ENCODE measurements at places on chromosomes 6 and 20.

GRCh38 chr6:100988391-100988984 is 107.4 kb upstream of the ASCC3 start:
- no peak for DNase-seq

DNA sequence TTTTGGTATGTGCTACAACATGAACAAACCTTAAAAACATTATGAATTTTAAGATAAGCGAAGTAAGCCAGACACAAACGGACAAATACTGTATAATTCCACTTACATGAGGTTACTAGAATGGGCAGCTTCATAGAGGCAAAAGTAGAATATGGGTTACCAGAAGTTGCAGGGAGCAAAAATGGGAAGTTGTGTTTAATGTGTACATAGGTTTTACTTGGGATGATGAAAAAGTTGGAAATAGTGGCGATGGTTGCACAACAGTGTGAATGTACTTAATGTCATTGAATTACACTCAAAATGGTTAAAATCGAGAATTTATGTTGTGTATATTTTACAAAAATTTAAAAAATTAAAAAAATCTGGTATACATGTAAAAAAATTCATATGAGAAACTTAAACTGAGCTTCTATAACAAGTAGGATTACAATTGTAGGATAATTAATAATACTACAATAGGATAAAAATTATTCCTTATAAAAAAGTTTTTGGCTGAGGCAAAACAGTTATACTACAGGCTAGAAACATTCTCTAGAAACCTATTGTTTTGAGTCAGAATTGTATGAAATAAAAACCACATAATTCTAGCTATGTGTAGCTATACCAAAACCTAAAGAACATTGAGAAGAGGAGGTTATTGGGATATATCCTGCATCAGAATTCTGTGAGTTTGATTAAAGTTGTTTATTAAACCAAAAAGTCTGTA is 24.8 kb upstream of the DYNLRB1 start:
- DNase-seq: no peak

- DNase-seq: no peak
Measured at GRCh38 chr20:33318096-33318429, 35.0 kb downstream of the BPIFB1 start.

- DNase-seq: peak; percentile 10
Measured at GRCh38 chr20:47220161-47220582, 136.3 kb downstream of the ZMYND8 start.

- no peak for DNase-seq
Measured at GRCh38 chr6:100309174-100309573, 155.5 kb downstream of the SIM1 start.

DNA sequence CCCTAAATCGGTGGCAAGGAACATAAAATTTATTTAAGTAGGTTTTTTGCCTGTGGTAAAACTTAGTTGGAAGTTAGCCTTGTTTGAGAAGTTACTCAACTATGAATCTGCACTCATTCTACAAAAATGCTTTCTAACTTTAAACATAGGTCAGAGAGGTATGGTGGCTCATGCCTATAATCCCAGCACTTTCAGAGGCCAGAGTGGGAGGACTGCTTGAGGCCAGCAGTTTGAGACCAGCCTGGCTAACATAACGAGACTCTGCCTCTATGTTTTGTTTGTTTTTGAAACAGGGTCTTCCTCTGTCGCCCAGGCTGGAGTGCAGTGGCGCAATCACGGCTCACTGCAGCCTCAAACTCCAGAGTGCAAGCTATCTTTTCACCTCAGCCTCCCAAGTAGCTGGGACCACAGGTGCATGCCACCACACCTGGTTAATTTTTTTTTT is 16.2 kb downstream of the USP49 start:
- no peak for DNase-seq

GRCh38 chr6:41638935-41639808 is 904 bp downstream of the MDFI start:
- DNase-seq: no peak

- DNase-seq: no peak
Measured at GRCh38 chr6:104990085-104990484, 33.2 kb downstream of the LIN28B start.

GRCh38 chr6:36730424-36731380 is 33.1 kb downstream of the RAB44 start:
- DNase-seq: no peak

DNA sequence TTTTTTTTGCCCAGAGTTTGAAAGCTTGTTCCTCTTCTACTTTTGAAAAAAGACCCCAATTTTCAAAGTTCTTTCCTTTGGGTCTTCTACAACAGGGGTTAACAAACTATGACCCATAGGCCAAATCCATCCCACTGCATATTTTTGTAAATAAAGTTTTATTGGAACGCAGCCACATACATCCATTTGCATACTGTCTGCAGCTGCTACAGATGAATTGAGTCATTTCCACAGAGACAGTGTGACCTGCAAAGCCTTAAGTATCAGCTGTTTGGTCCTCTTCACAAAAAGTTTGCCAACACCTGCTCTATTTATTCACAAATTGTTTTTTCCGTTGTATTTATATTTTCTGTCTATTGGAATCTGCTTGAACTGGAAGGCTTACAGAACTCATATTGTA is 189.2 kb downstream of the TBC1D7 start:
- DNase-seq: no peak

- no peak for DNase-seq
Measured at GRCh38 chr20:46333161-46333991, 25.1 kb upstream of the CDH22 start.

DNA sequence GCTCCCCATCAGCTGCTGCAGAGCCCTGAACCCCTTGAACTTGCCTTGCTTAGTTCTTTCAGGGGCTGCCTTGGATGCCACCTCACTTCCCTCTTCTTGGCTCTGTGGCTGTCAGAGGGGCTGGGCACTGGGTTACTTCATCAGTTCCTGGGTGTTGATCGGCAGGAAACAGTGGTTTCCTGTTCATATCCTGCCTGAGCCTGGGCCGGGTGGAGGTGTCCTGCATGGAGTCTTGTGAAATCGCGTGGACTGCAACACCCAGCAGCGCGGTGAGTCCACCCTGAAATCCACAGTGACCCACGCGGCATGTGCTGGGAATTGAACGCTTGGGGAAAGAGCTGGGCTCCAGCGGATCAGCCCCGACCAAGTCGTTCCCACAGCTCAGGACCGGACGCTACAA is 97.5 kb downstream of the CDH26 start:
- peak; percentile 33 for DNase-seq

DNA sequence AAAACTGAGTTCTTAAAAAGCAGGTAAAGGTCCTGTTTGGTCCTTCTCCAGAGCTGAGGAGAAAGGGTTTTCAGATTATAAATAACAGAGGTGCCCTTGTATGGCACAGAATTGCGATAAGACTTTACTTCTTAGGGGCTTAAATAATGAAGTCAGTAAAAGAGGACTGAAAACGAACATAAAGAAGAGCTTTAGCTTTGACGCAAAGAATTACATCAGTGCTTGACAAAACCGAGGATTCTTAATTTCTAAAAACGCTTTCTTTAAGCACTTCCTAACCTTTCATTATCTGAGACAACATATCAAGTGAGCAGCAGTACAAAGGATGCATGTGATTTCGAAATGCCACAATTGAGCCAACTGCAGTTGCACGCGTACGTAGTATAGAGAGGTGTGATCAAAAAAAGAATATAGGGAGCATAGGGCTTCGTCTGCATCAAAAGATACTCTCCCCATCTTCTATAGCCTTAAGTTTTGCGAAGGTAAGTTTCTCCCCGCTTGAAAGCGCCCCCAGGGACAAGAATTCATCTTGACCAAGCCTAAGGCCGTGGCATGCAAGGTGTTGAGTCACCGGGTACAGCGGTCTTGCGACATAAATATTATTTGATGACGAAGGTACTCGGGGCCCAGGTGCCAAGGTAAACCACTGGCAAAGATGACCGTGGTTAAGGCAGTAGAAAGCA is 778 bp upstream of the LOC128125822 start:
- DNase-seq: peak; percentile 31

DNA sequence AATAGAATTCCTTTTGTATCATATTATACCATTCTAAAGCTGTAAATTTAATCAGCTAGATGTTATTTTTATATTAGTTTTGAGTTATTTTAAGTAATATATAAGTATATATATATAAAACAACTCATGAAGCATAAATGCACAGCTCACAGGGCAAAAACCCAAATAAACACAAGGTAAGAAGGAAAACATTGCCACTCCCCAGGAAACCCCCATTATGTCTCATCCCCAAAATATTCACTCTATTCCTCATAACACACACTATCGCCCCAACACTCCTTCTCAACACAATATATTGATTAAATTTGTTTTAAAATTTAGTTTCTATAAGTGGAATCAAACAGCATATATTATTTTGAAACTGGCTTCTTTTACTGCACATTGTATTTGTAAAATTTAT is 98.6 kb upstream of the FAM83B start:
- no peak for DNase-seq

DNA sequence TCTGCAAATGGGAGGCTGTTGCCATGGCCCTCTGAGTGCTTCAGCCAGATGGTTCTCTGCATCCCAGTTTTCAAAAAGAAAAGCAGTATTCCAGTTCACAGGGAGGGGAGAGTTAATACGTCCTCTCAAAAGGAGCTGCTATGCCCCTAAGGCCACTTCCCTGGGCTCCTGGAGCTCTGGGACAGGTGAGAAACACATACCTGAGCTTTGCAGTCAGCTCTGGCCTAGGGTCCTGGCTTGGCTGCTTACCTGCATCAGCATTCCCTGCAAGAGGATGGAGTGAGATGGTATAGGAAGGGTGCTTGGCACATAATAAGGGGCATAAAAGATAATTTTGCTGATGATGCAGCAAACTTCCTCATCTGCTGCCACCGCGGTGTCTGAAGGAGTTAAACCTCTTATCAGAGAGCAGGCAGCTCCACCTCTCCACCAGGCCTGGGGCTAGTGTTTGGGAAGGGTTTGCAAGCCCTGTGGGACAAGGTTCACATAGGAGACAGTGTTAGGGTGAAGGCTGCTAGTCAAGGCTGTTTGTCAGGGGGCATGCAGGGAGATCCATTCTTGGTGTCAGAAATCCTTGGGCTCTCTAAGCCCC is 62.7 kb downstream of the SLC24A3 start:
- DNase-seq: no peak

DNA sequence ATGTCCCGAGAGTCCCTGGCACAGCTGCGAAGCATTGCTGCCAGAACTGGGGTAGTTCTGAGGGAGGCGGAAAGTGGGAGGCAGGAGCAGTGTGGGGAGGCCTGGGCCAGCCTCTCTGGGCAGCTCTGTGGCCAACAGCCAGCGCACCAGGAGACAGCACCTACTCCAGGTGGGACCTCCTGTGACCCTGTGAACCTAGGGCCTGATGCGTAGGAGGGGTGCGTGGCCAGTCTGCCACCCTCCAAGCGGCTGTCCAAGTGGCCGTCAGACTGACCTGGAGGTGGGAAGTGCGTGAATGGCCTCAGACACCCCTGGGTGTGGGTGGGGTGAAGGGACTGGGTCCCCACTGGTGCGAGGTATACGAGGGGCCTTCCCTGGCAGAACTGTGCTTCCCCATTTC is 15.5 kb downstream of the SS18L1 start:
- no peak for DNase-seq

DNA sequence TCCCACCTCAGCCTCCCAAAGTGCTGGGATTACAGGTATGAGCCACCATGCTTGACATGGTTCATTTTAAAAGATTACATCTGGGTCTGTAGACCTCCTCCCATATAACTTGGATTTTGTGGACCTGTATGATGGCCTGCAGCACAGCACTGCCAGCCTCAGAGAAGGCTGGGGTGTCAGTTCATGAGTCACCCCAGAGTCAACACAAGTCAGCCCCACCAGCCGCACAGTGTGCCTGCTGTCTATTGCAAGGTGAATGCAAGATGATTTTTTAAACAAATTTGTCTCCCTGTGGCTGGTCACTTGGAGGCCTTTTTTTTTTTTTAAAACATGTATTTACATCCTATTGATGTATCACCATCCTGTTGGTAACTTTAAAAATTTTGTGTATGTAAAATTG is 76.7 kb downstream of the RREB1 start:
- DNase-seq: no peak

GRCh38 chr6:89116702-89117101 is 1.2 kb downstream of the SRSF12 start:
- DNase-seq: no peak

DNA sequence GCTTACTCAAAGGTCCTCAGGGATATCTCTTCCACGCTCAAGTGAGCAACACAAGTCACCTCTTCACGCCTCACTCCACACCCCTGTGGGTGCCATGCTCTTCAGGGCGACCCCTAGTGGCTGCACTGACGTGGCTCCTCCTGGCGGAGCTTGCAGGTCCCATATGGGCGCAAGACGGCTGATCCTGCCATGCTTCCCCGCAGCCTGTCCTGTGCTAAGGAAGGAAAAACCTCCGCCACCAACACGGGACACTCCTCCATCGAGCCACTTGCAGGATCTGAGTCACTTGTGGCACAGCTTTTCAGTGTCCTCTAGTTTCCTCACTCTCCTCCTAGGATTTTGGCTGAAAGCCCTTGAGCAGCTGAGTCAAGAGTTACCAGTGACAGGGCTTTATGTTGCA is 90.7 kb downstream of the KHDC1L start:
- no peak for DNase-seq

DNA sequence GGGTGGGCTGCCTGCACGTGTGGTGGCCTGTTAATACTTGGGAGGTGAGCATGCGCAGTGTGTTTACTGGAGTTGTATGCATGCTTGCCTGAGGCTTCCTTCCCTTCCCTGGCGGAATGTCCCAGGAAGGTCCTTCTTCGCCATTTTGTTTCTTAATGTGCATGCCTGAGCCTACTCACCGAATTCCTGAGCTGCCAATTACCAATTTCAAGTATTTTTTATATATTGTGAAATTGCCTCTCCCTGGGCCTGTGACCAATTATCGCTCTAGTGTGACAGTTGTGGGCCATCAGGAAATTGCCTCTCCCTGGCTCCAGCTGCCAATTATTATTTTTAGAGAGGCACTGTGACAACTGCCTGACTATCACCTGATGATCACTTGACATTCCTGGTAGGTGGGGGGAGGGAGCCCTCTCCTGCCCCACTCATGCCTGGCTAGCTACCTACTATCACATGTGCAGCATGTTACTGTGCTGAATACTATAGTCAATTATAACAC is 70.0 kb downstream of the FAM50B start:
- no peak for DNase-seq

GRCh38 chr20:12531626-12532025 is 477.1 kb upstream of the SPTLC3 start:
- DNase-seq: no peak

DNA sequence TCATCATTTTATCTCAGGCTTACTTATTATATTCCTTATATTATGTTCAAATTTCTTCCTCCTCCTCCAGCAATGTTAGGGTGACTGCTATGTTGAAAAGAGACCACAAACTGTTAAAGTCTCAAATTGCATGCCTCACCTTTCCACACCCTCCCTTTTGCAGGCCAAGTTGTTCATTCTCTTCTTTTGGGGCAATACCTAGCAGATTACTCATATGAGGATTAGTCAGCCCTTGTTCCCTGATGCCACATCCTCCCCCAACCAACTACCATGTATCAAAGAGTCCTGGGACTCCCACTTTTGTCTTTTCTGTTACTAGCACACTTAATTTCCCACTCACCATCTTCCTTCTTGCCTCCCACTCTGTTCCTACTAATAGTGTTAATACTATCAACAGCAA is 434.7 kb downstream of the BCKDHB start:
- no peak for DNase-seq
